ENCODE measurements at places on chromosomes 12 and 14.

DNA sequence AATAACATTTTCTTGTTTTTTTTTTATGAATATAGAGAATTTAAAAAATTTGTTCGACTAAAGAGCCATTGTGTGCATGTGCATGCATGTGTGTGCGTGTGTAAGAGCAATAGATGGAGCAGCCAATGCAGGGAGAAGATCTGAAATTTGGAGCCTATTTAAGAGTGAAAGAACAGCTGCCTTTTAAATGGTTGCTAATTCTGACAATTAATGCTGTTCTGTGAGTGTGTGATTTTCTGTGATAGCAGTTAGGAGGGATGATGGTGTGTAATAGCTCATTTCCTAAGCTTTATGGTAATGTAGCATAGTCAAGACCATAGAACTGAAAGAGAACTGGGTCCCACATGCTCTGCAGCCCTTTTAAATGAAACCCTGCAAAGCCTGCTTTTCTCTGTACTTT lies 137.9 kb downstream of the NRXN3 start:
- no peak for DNase-seq

DNA sequence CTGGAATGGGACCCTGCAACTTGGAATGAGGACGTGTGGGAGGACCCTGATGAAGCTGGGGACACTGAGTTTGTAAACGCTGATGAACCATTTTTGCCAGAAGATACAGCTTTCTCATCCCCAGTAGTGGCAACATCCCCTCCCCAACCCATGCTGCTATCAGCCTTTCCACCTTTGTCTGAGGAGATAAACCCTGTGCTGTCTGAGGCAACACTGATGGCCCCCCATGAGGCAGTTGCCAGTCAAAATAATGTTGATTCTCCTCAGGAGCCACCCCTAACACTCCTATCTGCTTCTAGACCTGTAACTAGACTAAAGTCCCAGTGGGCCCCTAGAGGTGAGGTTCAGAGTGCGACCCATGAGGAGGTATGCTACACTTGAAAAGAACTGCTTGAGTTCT lies 7.5 kb upstream of the RNASE9 start:
- DNase-seq = no peak

DNA sequence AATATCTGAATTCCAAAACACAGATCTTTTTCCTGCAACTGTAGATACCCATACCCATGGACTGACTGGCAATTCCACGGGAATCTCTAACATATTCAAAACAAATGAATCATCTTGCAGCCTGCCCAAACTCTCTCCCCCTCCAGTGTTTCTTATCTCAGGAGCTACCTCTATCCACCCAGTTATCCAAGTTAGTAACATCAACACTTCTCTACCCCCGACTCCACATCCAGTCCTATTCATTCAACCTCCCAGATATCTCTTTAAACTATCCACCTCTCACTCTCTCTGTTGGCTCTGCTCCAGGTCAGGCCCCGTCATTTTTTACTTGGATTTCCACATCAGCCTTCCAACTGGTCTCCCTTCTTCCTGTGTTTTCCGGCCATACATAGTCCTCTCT lies 6.7 kb upstream of the KCNH5 start:
- no peak for DNase-seq

DNA sequence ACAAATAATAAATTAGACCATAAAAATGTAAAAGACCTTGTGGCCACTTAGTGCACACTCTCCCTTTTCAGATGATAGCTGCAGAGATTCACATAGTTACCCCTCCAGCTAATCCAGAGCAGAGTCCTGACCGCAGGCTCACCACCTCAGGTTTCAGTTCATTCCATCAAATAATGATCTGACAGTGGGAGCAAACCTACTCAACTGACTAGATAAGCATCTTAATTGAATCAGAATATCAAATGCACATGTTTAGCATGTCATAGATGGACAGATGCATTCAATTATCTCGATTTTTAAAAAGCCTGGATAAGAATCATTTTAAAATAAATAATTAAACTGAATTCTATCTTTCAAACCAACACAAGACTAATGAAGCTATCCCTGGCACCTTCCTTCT lies 242.3 kb upstream of the PDZRN4 start:
- no peak for DNase-seq

DNA sequence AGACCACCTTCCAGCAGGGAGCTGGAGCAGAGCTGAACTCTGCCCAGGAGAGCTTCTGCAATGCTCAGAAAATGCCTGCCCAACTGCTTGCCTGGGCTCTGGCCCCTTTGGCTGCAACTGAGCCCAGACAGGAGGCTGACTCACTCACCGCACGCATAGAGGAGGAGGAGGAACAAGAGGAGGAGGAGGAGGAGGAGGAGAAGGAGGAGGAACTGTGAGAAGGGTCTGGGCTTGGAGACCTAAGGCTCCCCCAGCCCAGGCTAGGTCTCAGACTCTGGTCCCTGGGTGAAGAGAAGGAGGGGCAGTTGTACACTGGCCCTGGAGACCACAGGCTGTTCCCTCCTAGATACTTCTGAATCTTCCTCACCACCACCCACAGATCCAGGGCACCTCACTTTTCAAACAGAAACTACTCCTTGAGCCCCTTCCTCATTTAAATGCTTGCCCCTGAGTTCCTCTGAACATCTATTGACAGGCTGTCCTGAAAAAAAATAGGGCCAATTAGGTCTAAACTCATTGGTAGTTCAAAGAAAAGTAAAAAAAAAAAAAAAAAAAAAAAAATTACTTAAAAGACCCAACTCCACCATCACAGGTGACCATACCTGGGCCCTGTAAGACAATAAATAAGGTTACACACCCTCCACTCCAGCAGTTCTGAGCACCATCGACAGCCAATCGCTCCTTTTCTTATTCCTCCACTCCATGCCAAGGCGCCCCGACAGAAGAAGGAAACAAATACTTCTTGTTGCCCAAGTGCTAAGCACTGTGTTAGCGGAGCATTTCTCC lies 674 bp downstream of the VDR start:
- DNase-seq = no peak

DNA sequence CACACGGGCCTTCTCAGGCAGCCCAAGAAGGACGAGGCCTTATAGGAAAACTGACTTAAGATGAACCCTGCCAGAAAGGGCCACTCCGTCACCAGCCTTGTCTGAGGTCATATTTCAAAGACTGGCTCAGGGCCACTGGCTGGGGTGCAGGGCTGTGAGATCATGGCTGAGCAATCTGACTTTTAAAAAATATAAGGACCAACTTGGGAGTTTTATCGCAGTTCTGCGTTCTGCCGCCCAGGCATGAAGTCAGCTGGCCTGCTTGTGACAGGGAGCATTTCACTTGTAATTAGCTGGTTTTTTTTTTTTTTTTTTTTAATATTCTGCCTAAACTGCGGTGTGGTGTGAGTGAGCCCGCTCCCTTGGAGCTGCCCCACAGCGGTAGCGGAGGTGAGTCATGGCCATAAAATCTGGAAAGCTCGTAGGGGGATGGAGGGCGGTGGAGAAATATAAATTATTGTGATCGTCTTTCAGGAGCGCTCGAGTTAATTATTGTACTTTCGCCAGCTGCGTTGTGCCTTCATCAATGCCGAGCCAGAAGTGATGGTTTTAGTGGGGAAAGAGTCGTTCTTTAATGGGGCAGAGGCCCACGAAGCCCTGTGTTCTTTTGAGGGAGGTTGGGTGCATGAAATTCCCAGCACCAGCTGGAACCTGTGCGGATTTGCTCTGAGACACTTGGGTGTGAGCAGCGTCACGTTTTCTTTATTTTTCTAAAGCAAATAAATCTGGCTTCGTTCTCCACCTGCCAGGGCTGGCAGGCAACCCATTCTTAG lies 231.9 kb downstream of the C12orf75 start:
- no peak for DNase-seq

- DNase-seq = no peak
Observed at GRCh38 chr12:79769860-79770485, 79.2 kb upstream of the PAWR start.

GRCh38 chr14:63901434-63902085 lies 48.8 kb downstream of the SYNE2 start:
- DNase-seq = no peak

- no peak for DNase-seq
Observed at GRCh38 chr12:39805651-39806050, 186.0 kb upstream of the ABCD2 start.

DNA sequence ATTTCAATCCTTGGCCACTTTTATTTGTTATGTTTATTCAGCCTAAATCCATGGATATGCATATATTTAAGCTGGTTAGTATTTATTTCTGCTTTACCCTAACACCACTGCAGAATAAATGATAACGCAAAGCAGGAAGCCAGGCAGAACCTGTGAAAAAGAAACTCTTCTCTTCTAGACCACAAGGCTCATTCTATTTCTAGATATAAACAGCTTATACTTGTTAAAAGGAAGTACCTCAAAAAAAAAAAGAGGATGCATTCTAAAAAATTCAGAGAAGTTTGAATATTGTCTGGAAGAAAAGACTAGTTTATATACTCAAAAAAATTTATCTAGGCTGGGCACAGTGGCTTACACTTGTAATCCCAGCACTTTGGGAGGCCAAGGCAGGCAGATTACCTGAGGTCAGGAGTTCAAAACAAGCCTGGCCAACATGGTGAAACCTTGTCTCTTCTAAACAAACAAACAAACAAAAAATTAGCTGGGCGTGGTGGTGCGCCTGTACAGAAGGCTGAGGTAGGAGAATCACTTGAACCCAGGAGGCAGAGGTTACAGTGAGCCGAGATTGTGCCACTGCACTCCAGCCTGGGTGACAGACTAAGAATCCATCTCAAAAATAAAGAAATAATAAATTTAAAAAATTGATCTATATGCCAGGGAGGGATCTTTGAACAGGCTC lies 55.8 kb downstream of the GALNT4 start:
- DNase-seq = peak; percentile 21

- DNase-seq = no peak
Observed at GRCh38 chr12:68779280-68779679, 28.7 kb upstream of the MDM2 start.

DNA sequence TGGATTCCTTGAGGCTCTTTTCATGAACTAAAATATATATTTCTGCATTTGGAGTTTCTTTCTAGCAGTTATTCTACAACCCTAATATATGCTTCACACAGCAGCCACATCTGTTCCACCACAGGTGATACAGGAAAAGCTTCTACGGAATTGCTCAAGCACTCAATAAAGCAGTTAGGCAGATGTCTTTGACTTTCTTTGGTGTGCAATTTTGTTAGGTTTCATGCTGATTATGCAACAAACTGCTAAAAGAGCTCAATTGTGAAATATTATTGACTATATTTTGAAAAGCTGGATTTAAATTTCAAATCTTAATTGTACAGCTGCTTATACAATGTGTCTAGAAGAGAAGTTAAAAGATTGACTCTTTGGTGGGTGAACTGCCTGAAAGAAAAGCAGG lies 1055.6 kb upstream of the FBXO33 start:
- DNase-seq = no peak

- no peak for DNase-seq
Observed at GRCh38 chr14:104592785-104593184, 11.8 kb downstream of the TMEM179 start.

GRCh38 chr12:3304436-3305165 lies 186.4 kb upstream of the PRMT8 start:
- no peak for DNase-seq

DNA sequence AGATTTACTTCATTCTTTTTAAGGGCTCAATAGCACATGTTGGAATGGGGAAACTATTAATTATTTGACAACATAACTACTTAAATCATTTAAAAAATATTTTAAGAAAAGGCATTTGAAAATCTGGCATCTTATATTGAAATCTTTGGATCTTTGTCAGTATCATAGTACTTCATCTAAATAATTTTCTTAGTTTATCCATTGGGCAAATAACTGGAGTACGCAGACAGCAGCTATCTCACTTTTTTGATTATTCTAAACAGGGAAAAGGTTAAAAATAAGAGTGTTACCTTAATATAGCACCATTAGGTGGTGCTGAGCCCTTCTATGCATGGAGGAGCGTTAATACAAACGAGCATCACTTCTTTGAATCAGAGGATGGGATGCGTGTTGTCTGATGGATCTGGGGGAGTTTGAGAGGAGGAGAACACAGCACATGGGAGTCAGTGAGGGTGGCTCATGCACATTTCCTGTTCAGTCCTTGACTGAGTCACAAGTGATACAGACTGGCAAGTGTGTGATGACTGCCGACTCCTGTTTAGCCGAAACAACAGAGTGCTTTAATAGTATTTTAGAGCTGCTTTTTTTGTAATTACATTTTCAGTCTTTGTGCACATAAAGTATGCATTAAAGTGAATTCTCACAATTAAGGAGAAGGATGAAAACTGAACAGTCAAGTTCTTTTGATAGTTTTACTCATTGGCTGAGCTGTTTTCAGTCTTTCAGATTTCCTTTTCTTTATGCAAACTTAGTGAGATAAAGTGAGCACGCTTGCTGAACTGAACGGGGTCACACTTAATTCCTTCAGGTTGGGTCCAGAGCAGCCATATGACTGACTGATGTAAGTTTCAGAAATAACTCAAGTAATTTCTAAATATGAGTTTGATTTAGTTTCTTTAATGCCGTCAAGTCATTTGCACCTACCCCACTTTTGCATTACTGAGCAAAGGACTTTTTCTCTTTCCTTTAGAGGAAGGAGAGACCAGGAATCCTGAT lies 92.7 kb downstream of the DIP2B start:
- peak; percentile 79 for DNase-seq

DNA sequence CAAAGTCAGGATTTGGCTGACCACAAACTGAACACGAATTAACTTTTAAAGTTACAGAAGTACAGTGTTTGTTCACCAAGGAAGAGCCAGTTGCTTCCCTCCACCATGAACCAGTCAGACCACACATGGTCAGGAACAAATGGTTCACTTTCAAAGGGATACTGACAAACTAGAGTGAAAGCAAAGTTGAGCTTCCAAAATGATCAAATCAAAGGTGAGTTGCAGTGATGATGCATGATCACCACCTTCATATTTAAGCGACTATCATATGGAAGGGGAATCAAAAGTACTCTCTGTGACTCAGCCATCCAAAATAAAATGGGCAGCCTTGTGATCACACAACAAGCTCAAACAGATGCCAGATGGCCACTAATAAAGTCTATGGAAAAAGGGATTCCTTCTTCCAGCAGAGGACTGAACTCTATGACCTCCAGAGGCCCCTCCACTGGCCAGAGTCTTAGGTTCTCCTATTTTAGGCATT lies 13.1 kb downstream of the NT5DC3 start:
- no peak for DNase-seq

DNA sequence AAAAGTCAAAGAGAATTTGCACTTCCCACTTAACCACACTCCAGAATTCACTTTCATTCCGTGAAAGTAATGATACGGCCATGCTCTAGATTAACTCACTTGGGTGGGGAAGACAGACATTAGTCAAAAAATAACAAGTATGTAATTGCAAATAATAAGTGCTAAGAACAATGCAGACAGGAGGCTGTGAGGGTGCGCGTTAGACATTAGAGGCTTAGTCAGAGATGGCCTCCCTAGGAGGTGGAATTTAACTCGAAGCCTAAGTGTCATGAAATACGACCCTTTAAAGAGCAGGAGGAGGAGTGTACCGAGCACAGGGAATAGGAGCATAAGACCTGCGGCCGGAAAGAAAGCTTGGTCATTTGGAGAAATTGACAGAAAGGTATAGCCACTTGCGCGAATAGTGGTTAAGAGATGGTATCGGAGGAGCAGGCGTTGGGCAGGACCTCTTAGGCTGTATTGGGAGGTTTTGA lies 628 bp downstream of the SNRPF start:
- no peak for DNase-seq

All from GM19239 (cell line).